ENCODE measurements at places on chromosomes 2 and 18.

DNA sequence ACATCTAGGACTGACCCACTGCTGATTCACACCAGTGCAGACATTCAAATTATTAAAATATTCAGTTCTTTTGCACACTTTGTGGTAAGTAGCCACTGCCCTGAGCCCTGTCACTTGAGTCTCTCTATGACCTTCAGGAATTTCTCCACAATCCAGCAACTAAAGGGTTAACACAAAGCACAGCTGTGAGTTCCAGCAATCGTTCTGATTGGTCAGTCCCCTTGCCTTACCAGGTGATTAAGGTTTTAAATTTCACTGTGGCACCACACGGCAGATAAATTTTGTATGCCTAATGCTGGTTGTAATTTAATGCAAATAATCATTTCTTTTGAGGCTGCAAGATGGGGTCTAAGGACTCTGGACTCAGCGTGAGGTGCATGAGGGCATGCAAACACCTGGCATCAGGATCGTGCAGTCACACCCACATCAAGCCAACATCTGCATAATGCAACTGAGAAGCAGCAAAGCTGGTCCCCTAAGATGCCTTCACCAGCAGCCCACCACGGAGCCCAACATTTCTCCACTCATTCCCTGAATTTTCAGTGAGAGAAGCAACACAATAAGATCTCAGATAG lies 36.6 kb downstream of the SLC14A1 start:
- no peak for DNase-seq

- no peak for DNase-seq
Observed at GRCh38 chr2:237490009-237490711, 3.1 kb downstream of the MLPH start.

GRCh38 chr2:147760984-147761383 lies 83.8 kb upstream of the ACVR2A start:
- no peak for DNase-seq

GRCh38 chr2:184834699-184835397 lies 236.5 kb downstream of the ZNF804A start:
- no peak for DNase-seq

DNA sequence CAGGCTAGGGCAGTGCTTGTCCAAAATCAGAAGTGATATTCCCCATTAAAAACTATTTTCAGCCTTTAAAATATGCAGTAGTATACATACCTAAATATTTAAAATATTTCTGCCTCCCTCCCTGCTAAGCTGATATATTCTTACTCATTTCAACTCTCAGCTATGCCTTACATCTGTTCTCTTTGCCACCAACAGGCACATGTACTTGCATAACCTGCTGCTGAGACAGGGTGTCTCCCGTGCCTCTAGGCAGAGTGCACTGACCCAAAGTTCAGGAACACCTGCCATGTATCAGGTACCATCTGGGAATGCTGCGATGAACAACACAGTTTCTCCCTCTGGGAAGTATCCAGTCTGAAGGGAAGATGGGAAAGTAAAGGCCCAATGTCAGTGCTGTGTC lies 91.7 kb downstream of the STK39 start:
- no peak for DNase-seq

- DNase-seq, result no peak
Observed at GRCh38 chr18:44912740-44913478, 232.2 kb downstream of the SETBP1 start.

DNA sequence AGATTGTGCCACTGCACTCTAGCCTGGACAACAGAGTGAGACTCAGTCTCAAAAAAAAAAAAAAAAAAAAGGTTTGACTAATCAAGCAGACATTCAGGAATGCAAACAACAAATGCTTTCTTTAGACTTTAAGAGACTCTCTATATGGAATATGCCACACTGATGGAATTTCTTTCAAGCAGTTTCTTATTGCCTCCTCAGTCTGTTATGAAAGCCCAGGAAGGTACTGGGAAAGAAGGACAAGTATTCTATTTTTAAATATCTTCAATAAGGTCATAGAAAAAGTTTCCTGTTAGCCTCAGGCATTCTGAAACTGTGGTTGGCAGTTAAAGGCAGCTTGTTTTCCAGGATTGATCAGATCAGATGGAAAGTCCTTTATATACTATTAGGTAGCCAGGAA lies 241.6 kb downstream of the PIK3C3 start:
- DNase-seq, result no peak

GRCh38 chr2:56262241-56262640 lies 78.5 kb downstream of the CCDC85A start:
- DNase-seq, result no peak

DNA sequence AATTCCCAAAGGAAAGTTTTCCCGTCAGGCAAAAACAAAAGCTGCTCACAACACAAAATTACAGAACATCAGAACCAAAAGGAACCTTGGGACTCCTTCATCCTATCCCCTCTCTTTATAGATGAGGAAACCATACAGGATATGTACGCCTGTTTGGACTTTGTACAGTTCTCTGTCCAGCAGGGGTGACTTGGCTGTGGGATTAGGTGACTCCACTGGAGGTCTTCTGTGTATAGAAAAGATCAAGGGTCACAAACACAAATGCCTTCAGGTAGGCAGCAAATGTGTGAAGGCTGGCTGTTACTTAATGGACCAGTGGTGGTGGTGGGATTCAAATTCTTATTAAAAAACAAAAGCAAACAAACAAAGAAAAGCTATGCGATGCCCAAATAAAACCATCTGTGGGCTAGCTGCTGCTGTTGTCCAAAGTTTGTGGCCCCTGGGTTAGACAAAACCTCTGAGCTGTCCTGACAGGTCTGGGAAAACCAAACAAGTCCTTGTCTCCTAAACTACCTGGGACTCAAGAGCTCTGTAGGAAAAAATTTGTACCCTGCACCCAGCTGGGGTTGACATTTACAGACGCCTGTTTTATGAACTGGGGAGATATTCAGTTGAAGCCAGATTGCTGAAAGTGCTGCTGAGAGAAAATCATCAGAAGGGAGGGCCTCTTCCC lies 1.3 kb upstream of the CEP68 start:
- DNase-seq, result no peak

- no peak for DNase-seq
Observed at GRCh38 chr2:223366566-223366965, 235.6 kb downstream of the SCG2 start.

DNA sequence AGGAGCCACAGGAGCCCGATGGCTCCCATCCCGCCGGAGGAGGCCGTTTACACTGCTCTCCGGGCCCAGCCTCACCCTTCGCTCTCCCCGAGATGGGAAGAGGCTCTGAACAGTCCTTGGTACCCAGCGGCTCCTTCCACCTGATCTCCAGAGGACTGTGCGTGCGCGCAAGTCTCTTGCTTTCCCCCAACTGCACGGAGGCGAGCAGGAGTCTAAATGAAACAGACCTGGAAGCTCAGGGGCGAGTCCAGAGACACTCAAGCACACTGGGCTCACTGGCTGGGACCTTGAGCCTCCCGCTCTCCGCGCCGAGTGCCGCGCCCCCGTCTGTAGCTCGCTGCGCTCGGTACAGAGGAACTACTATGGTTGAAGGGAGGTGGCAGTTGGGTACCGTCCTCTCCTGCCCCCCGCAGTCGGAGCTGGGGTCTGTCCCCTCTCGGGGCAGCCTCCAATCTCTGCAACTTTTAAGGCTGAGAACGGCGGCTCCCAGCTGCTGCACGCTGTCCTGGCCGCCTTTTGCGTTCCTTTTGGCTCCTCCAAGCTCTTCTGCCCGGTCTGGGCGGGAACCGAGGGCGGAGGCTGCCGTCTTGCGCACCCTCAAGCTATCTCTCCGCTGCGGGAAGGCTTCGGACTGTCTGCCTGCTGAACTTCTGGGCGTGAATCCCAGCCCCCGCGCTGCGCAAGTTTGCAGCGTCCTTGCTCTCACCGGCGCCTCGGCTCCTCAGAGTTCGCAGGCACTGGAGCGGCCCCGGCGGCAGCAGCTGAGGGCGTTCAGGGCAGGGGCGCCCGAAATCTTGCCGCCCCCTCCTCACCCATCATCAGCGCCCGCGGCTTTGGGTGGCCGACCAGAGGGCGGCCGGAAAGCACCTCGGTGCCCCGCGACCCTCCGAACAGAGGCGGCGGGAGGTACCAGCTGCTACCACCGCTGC lies 491 bp downstream of the ALK start:
- no peak for DNase-seq

DNA sequence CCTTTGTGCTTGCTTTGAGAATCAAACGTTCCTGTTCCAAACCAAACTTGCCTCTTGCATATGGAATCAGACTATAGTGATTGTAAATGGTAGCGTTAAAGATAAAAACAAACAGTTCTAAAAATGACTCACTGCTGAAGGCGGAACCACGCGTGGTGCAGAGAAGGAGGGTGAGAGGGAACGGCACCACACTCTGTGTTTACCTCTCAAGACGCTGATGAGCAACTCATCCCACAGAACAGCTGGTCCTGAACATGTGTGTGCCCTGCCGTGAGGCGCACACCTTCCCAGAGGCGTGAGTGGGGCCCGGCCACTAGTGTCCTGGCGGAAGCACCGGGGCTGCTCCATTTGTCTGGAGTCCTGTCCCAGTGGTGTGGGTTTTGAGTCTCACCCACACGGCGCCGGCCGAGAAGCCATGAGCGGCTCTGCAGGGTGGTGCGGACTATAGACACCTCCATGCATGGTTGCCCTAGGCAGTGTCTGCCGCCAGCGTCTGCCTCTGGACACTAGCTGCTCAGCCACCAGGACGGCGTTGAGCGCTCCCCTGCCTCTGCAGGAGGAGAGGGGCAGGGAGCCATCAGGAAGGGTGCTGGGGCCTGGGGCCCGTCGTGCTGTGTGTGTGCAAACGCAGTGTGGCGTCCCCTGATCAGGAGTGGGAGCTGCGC lies 52.1 kb downstream of the NFATC1 start:
- no peak for DNase-seq

- DNase-seq, result no peak
Observed at GRCh38 chr2:26187114-26187513, 14.2 kb downstream of the GAREM2 start.

DNA sequence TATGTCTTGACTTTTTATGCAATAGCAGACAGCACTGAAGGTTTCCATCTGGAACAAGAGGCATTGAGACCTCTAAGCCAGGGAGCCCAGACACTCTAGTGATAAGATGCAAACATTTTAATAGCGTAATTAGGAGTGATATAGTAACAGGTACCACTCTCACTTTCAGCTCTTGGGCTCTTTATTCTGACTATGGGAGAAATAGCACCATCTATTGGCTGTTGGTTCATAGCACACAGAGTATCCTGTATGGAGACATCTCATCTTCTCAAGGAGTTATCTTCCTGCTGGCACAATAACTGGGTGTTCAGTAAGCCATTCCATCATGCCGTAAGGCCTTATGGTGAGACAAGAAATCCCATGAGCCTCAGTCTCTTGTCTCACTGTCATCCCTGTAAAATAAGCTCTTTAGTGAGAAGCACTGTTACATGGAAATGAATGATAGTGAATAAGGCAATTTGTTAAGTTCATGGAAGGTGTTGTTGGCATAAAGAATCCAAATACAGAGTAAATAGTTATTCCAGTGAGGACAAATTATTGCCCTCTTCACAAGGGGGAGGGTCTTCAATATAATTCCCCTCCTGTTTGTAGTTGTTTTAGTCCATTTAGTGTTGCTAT lies 48.3 kb downstream of the THUMPD2 start:
- no peak for DNase-seq

DNA sequence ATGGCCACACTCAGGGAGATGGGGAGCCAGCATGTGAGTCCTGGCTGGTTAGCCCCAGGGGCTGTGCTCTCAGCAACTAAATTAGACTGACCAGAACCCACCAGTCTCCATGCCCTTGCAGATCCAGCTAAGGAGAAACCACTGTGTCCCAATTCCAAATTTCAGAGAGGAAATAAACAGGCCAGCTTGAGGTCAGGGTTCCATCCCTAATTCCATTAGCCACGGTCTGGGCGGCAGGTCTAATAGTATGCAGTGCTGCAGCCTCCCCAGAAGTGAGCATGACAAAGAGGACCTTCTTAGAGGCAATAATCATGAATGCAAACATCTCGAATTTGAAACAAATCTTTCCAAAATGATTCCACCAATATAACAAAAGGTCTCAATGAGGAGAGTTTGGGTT lies 671.2 kb downstream of the BCL11A start:
- no peak for DNase-seq

GRCh38 chr2:55311444-55311870 lies 42.4 kb upstream of the MTIF2 start:
- no peak for DNase-seq

DNA sequence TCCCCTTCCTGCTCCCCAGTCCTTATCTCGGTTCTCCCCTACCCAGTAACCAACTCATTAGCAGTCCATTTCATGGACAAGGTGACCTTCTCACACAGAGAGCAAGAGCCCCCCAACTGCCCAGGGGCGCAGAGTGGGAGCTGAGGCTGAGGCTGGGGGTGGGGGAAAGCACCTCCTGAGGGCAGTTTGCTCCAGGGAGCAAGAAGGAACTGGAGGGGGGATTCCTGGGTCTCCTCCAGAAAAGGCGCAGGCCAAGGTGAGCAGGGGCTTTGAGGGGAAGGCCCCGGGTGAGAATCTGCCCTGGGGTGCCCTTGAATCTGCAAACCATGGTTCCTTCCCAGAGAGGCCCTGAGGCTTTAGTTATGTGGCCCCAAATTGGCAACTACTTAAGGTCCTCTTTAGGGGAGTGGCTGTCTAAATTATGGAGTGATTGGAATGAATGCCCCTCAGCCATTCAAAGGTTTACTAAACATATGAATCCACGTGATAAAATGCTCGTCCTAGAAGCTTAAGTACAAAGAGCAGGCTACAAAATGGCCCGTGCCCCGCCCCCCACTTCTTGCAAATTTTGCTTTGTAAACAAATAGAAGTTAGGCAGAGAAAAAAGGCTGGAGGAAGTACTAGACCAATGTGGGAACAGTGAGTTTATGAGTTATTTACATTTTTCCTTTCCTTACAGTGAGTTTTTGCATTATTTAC lies 123.5 kb upstream of the HS6ST1 start:
- DNase-seq, result no peak

DNA sequence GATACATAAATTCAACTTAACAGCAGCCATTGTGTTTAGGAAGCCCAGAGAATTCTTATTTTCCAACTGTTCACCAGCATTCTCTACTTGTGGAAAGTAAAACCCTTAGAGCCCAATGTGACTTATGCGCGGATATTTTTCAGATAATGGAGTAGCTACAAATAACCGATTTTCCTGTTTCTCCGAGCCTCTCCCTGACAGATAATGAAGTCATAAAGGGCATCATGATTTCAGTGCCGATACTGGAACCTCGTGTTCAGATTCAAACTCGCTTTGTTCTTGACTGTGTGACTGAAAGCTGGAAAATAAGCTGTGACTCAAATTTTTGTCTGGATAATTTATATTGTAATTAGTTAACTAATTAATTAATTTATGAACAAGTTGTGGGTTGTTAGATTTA lies 228.2 kb downstream of the VAPA start:
- DNase-seq, result no peak

DNA sequence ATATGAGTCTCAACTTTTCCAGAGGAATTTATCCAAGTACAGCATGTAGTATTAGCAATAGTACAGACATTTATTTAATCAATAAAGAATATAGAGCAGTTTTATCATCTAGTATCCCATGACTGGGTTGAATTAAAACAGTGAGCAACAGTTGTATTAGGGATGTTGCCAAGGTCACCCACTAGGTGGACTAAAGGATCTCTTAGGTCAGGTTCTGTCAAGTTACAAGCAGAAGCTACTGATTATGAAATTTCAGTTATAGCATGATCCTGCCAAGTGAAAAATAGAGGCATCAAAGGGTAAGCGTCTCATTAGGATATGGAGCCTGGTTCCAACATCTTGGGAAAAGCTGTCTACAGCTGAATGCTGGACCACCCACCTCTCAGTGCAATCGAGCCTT lies 52.1 kb upstream of the LAPTM4A start:
- no peak for DNase-seq
